ENCODE measurements at places on chromosomes 7 and 10.

DNA sequence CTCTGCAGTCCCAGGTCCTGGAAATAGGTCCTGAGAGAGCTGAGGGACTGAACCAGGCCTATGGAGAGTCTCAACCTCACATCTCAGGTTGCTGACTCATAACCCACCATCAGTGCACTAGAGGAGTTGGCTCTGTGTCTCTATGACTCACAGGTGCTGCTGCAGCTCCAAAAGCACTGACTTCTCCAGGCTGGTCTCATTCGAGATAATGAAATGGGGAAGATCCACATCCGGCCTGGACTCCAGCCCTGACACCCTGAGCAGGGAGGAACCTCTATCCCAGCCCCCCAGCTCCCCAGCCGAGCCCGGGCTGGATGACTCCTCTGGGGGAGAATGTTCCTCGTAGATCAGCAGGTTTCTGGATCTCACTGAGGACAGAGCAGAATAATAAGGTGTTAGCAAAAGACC lies 35.5 kb upstream of the DGKI start:
- DNase-seq = no peak

DNA sequence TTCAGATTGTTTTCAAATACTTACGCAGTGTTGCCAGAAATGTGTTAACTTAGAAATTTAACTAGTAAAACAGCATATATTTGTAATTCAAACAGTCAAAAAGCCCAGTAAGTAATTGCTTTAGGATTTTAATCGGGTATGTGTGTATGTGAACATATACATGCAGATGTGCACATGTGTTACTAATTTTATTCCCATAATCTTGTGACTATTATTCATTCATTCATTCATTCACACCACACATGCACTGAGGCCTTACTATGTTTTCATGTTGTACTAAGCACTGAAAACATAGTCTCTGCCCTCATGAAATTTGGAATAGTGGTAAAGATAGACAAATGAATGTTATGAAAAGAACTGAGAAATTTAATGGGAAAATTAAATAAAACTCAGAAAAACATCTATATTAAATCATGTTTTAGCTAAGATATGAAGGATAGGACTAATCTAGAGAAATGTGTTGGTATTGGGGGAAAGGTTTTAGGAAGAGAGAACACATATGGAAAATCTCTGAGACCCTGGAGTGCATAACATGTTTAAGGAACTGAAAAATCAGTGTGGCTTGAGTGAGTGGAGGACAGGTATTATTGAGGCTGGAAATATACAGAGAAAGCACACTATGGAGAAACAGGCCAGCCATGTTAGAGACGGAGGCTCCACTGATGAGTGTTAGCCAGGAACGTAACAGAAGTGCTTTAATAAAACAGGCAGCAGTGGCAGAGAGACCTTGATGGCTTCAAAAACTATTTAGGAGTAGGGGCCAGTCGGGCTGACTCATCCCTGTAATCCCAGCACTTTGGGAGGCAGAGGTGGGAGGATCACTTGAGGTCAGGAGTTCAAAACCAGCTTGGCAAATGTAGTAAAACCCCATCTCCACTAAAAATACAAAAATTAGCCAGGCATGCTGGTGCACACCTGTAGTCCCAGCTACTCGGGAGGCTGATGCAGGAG lies 80.3 kb downstream of the HDAC9 start:
- DNase-seq = no peak

- no peak for DNase-seq
Measured at GRCh38 chr7:109930049-109930448, 1160.9 kb upstream of the LRRN3 start.

DNA sequence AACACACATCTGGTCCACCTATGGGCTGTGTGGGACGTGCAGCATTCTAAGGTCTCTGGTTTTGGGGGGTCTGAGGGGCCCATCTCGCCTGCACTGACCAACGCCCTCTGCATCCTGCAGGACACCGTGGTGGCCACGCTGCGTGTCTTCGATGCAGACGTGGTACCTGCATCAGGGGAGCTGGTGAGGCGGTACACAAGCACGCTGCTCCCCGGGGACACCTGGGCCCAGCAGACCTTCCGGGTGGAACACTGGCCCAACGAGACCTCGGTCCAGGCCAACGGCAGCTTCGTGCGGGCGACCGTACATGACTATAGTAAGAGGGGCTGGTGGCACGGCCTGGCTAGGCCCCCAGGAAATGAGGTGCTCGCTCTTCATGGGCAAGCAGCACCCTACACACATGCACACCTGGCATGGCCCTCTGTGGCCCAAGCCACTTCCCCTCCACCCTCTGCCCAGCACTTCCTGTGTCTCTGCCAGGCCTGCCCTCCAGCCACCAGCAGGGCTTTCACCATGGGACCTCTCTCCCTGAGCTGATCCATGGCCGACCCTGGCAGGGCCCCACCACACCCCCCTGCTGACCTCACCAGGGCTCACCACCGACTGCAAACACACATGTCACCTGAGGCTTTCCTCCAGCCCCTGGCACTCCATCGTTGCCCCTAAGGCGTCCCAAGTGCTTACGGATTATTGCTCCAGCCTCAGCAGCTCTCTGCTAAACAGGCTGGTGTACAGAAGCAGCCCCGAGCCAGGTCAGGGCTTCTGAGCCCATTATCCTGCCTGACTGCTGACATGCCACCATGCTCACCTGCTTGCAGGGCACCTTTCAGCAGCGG lies 29.6 kb downstream of the RET start:
- no peak for DNase-seq

DNA sequence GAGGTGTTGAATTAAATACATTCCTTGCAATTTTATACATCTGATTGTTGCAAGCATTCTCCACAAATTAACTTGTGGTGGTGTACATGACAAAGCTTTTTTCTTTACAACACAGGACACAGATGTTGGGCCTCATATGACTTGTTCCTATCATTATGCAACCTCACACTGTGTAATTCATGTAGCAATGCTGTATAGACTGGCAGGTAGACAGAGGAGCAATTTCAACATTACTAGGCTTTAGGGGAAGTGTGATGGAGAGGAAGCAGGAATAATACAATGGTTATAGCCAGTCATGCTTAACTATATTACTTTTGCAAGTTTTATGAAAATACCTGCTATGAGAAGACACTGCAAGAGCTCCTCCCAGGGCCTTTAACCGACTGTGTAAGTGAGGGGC lies 832.1 kb downstream of the CNTNAP2 start:
- DNase-seq = no peak

DNA sequence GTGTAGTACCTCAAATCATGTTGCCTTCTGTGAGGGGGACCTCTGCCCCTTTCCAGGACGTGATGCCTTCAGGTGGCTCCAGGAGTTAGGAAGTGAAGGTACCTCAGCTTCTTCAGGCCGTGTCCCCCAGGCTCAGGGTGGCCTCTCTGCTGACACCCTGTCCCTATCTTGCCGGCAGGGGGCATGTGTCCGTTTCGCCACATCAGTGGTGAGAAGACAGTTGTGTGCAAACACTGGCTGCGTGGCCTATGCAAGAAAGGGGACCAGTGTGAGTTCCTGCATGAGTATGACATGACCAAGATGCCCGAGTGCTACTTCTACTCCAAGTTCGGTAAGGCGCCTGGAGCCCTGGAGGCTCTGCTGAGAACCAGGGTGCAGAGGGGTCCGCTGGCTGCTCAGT lies 9.2 kb downstream of the CPSF4 start:
- DNase-seq = no peak

DNA sequence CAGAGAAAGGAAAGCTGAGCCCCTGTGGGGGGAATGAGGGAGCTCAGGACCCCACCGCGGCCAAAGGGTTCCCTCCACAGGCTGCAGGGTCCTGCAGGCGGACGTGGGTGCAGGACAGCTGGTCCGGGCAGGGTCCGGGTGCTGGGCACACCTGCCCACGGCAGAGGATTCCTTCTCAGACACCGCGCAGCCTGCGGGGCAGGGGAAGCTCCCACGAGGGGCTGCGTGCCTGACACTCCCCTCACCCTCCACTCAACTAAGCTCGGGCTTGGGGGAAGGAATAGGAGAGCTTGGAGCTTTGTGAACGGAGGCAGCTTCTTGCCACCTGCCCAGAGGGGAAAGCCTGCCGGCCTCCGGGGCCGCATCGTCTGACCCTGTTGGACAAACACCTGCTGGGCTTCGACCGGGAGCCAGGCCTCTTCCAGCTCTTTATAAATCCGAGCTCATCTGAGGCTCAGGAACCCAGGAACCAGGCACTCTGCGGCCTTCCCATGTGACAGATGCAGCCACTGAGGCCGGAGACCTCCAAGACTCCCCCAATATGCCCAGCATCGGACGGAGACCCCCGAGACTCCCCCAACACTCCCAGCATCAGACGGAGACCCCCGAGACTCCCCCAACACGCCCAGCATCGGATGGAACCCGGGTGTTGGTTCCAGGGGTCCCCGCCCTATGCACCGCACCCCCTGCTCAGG lies 97.3 kb downstream of the PDGFA start:
- no peak for DNase-seq

DNA sequence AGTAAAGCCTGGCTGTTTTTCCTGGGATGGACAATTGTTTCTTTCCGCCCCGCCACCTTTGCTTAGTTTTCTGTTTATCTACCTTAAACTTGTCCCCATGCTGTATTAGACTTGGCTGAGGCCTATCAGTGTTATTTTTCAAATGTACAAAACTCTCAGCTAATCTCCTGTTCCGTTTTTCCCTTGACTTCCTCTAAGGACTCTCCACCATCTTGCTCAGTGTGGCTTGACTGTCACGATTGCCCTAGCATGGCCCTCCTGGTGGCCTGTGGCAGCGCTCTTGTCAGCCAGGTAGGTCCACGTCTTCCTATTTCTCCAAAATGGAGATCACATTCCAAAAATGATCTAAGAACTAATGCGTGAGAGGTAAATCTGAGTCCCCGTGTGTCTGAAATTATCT lies 36.7 kb downstream of the BAIAP2L1 start:
- no peak for DNase-seq

- DNase-seq = no peak
Measured at GRCh38 chr7:115224922-115225321, 303.0 kb downstream of the MDFIC start.
